Hair follicle dermal papilla cell (primary cell): ENCODE measurements at places on chromosomes 5 and 9. TPM values are rescaled to one million over a fixed set of nuclear protein-coding genes. Genes with fewer than 3 reads are reported as not detected.

PCDHGB2 gene
- 4.1 and 4.6 TPM in 2 replicates for total RNA-seq

C1QTNF3 gene
- 0.36 and 1.8 TPM in 2 replicates for total RNA-seq

SLC25A2 gene
- 1.3 and 1.9 TPM in 2 replicates for total RNA-seq

OGN gene
- 2.1 and 4.1 TPM in 2 replicates for total RNA-seq

CAST gene
- total RNA-seq: 180 and 219 TPM in 2 replicates

AFAP1L1 gene
- total RNA-seq: 10.1 TPM in 2 replicates

ACOT12 gene
- total RNA-seq: not detected in 2 replicates

CER1 gene
- not detected in 2 replicates for total RNA-seq

FAM78A gene
- 0.49 and 0.73 TPM in 2 replicates for total RNA-seq

FBP1 gene
- total RNA-seq: not detected in 2 replicates

SLC12A7 gene
- 4.0 and 6.2 TPM in 2 replicates for total RNA-seq

TMEM215 gene
- total RNA-seq: not detected in 2 replicates

BAAT gene
- total RNA-seq: 0.12 TPM in 1 of 2 replicates, not detected in the other

PDE8B gene
- under 0.01 TPM in 2 replicates for total RNA-seq

PNPLA7 gene
- total RNA-seq: 1.5 and 2.1 TPM in 2 replicates

SGCD gene
- total RNA-seq: 75.0 and 81.6 TPM in 2 replicates

DRD1 gene
- total RNA-seq: under 0.01 and 0.36 TPM in 2 replicates

FOXD4L6 gene
- not detected in 2 replicates for total RNA-seq

SPATA31C1 gene
- not detected in 2 replicates for total RNA-seq

CFAP90 gene
- total RNA-seq: not detected in 2 replicates

TMEM174 gene
- not detected in 2 replicates for total RNA-seq

CCL27 gene
- not detected in 2 replicates for total RNA-seq

LMX1B gene
- total RNA-seq: under 0.01 TPM in 1 of 2 replicates, not detected in the other

PCDHB8 gene
- 1.2 and 1.5 TPM in 2 replicates for total RNA-seq

GLRA1 gene
- total RNA-seq: not detected in 2 replicates

AGXT2 gene
- total RNA-seq: not detected in 2 replicates

SNAPC4 gene
- 9.0 and 9.1 TPM in 2 replicates for total RNA-seq

LRRC70 gene
- total RNA-seq: 1.2 and 1.5 TPM in 2 replicates

HRCT1 gene
- not detected in 2 replicates for total RNA-seq

USP20 gene
- total RNA-seq: 13.2 and 13.8 TPM in 2 replicates

TAF11L13 gene
- total RNA-seq: not detected in 2 replicates

CDK5RAP2 gene
- total RNA-seq: 22.0 and 26.9 TPM in 2 replicates

CORO2A gene
- total RNA-seq: 0.49 and 0.73 TPM in 2 replicates

APBA1 gene
- total RNA-seq: 11.5 and 14.8 TPM in 2 replicates

FBN2 gene
- total RNA-seq: 877 and 937 TPM in 2 replicates

SOHLH1 gene
- total RNA-seq: not detected in 2 replicates

PCDHGA8 gene
- total RNA-seq: 3.0 and 4.1 TPM in 2 replicates

OTP gene
- not detected in 2 replicates for total RNA-seq

C9orf50 gene
- total RNA-seq: 0.61 TPM in 1 of 2 replicates, not detected in the other

MELK gene
- total RNA-seq: 7.6 and 9.1 TPM in 2 replicates

CDH9 gene
- total RNA-seq: 0.12 TPM in 1 of 2 replicates, not detected in the other

RNF38 gene
- 14.0 and 15.3 TPM in 2 replicates for total RNA-seq

INSL4 gene
- not detected in 2 replicates for total RNA-seq

SLC6A7 gene
- total RNA-seq: 0.16 TPM in 1 of 2 replicates, not detected in the other

SPATA31D4 gene
- not detected in 2 replicates for total RNA-seq

SLC4A9 gene
- not detected in 2 replicates for total RNA-seq

KIF12 gene
- total RNA-seq: under 0.01 and 0.12 TPM in 2 replicates

DOCK8 gene
- 0.12 and 0.16 TPM in 2 replicates for total RNA-seq

UIMC1 gene
- total RNA-seq: 37.5 and 45.9 TPM in 2 replicates
